ENCODE measurements at places on chromosomes 16 and 17.

GRCh38 chr16:56113223-56113622, 78.1 kb upstream of the GNAO1 start:
- no peak for DNase-seq

DNA sequence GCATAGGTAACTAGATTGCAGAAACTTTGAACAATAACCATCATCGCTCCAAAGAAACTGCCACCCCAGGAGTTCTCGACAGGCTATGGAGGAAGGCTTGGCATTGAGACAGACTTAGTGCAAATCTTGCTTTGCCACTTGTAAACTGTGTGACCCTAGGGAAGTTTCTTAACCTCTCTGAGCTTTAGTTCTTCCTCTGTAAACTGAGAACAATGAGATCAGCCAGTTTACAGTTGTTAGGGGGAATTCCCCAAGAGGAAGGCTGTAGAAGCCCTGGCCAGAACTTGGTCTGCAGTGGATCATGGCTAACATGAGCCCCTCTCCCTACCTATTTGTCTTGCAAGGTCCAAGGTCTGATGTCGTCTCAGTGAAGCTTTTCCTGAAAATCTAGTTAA, 78.9 kb downstream of the NT5M start:
- DNase-seq, result no peak

GRCh38 chr17:56130026-56130425, 23.2 kb upstream of the ANKFN1 start:
- no peak for DNase-seq

GRCh38 chr17:6159541-6160231, 89.5 kb downstream of the WSCD1 start:
- DNase-seq, result no peak

DNA sequence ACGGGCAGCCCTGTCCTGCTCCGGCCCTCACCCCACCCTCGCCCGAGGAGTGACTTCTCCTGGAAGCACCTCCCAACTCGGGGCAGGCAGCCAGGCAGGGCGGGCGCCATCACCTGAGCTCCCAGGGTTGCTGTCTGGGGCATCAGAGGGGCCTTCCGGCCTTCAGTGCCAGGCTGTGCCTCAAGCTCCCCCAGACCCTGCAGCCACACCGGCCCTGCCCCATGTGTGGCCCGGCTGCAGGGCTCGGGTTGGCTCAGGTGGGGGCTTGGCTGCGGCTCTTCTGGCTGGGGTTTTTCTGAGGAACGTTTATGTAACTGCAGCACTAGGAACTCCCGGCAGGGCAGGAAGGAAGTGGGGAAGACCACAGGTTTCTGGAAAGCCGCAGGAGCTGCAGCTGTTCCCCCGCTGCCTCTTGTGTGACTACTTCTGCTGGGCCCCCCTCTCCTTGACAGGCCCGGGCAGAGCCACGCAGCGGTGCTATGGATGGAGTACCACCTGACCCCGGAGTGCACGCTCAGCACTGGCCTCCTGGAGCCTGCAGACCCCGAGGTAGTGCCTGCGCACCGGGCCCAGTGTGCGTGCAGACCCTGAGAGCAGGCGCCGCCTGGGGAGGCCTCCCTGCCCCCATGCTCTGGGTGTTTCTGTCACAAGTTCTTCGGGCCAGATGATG, 45.6 kb downstream of the PRMT7 start:
- DNase-seq, result peak; percentile 70
